Activated CD4-positive, alpha-beta T cell treated with anti-CD3 and anti-CD28 coated beads, Interleukin-2, Interleukin-6, amounts not matched to agents 100 ng/mL and 50 ng/mL, durations not matched to agents 16 hours and 8 hours (primary cell): ENCODE measurements at places on chromosomes 3 and 15.
A peak's percentile ranks its signal among the peaks of the same experiment; 100 is the strongest.

GRCh38 chr3:9183811-9184460 lies 65.5 kb downstream of the SRGAP3 start:
- no peak for DNase-seq

DNA sequence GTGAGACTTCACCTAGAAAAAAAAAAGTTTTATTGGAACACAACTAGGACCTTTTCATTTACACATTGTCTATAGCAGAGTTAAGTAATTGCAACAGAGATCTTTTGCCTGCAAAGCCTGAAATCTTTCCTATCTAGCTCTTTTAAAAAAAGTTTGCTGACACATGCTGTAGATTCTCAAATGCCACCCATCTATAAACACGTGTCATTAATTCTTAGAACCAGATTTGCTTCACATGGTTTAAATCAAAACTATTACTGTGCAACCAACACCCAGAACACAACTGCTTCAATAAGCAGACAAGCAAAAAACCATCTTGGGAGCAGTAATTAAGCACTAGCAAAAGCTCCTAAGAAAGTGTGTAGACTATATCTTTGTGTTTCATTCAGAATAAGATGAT lies 55.0 kb downstream of the OXSM start:
- no peak for DNase-seq

- DNase-seq, result no peak
Observed at GRCh38 chr15:90789462-90789861, 72.3 kb downstream of the BLM start.

DNA sequence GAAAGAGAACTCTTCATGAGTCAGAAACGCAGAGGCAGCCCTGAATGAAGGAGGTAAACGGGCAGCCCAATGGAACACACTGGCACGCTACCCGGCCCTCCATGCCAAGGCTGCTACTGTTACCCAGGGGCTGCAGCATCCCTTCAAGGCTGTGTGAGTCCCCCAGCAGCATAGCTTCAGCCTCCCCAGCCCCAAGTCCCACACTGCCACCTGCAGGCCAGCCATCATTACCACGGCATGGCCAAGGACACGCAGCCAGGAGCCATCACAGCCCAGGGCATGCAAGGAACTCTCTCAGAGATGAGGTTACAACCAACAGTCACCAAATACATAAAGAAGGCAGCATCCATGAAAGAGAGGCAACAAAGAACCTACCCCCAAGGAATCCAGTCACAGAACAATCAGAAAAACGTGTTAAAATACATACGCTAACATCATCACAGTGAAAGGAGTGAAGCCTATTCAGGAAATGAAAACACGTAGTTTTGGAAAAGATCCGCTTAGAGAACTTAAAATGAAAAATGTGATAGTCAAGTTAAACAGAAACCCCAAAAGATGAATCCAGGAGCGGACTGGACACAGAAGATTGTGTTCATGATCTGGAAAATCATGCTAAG lies 22.4 kb downstream of the PLA2G4F start:
- DNase-seq, result peak; percentile 80

GRCh38 chr3:128356822-128357221 lies 109.9 kb downstream of the DNAJB8 start:
- no peak for DNase-seq

DNA sequence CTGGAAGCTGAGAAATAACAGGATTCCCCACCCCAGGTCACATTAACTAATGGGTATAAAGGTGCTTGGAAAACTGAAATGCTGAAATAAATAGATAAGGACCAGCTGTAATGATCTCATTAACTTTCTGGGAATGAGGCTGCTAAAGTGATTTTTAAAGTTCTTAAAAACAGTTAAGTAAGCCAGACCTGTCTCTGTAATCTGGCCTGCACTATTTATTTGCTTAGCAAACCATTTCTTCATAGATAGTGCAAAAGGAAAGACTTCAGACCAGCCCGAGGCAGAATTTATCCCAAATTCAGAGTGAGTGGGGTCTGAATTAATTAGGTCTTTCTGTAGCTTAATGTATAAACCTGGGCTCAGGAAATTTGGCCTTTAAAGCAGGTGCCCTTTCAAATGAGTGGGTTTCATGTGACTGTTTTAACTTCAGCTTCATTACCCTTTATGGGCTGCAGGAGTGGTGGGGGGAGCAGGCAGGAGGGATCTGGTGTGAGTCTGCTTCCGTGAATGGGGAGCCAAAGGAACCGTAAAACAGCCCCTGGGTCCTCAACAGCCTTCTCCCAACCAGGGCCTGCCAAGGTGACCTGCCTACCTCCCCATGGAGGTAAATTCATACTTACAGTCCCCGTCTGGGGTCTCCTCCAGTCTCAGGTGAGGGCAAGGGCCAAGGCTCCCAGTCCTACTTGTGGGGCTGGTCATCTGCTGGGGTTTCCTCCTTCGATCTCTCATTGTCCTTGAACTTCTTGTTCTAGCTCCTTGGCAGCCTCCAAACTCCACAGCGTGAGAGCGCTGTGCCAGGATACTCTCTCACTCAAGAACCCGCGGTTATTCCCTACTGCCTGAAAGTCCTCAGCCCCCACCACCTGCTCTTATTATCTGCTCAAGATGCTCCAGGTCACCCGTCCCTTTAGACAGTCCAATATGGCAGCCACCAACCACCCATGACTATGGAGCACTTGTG lies 31.2 kb downstream of the MAGEF1 start:
- no peak for DNase-seq
